ENCODE measurements at places on chromosomes 4 and X. TPM values are rescaled to one million over a fixed set of nuclear protein-coding genes. Genes with fewer than 3 reads are reported as not detected.

PABPC5 gene
- polyA plus RNA-seq: 0.37 TPM

CYBB gene
- polyA plus RNA-seq: 7.6 TPM

FRMPD4 gene
- 0.05 TPM for polyA plus RNA-seq

SPANXN4 gene
- not detected for polyA plus RNA-seq

ADAM29 gene
- 0.05 TPM for polyA plus RNA-seq

POLN gene
- polyA plus RNA-seq: 2.9 TPM

TMEM144 gene
- 1.4 TPM for polyA plus RNA-seq

HSFX3 gene
- polyA plus RNA-seq: 1.6 TPM

GRIA2 gene
- polyA plus RNA-seq: 0.25 TPM

MYOZ2 gene
- 0.98 TPM for polyA plus RNA-seq

GATA1 gene
- 0.14 TPM for polyA plus RNA-seq

CFAP47 gene
- 0.05 TPM for polyA plus RNA-seq

UTP3 gene
- 53.9 TPM for polyA plus RNA-seq

SYP gene
- polyA plus RNA-seq: 3.6 TPM

ADRA2C gene
- polyA plus RNA-seq: 4.4 TPM

TMSB15A gene
- polyA plus RNA-seq: 1.3 TPM
